ENCODE measurements at places on chromosomes 7 and 10. TPM values are rescaled to one million over a fixed set of nuclear protein-coding genes. Genes with fewer than 3 reads are reported as not detected.

PAXIP1 gene
- 13.0 TPM for total RNA-seq

TMEM176A gene
- total RNA-seq: 23.4 TPM

TMEM72 gene
- total RNA-seq: not detected

LRRC17 gene
- total RNA-seq: 24.6 TPM

LGI1 gene
- 4.7 TPM for total RNA-seq

FAM53B gene
- 49.5 TPM for total RNA-seq

RAB19 gene
- not detected for total RNA-seq

FFAR4 gene
- total RNA-seq: 1.3 TPM

Data from thoracic aorta (tissue), 2 donors.